LHCN-M2 (cell line): ENCODE measurements at places on chromosomes 1 and 21. TPM values are rescaled to one million over a fixed set of nuclear protein-coding genes. Genes with fewer than 3 reads are reported as not detected.
A peak's percentile ranks its signal among the peaks of the same experiment; 100 is the strongest.

DNA sequence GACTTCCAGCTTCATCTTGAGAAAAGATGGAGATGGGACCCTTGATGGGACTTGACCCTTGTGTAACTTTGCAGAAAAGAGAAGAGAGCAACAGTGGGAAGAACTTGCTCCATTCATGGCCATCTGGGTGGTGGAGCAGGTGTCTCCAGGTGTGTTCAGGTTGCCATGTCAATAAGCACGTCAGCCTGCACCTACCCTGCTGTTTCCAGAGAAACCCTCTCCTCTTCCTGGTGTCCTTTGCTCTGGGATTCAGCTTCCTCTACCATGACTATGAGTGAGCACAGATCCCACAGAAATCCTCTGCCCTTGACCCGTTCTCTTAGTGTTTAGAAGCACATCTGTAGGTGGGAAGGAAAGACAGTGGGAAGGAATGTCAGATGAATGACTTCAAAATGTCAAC lies 21.8 kb upstream of the OTUD3 start:
- DNase-seq: no peak

GRCh38 chr1:200962631-200963030 lies 60.9 kb downstream of the KIF21B start:
- DNase-seq: no peak

DNA sequence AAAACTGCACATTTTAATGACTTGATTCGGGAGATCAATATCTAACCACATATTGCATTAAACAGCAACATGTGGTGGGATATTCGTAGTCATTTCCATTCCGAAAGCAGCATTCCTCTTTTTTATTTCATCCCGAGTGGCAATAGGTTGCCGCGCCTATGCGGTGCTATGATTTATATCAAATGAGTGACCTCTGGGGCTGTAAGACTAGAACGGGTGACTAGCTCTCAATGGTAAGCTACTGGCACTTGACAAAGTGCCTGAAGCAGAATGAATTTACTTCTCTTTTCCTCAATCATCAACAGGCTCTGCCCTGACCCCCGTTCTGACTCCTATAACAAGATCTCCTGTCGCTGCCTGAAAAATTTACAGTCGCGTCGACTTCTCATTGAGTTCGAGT lies 162.3 kb downstream of the ZNF281 start:
- no peak for DNase-seq

DNA sequence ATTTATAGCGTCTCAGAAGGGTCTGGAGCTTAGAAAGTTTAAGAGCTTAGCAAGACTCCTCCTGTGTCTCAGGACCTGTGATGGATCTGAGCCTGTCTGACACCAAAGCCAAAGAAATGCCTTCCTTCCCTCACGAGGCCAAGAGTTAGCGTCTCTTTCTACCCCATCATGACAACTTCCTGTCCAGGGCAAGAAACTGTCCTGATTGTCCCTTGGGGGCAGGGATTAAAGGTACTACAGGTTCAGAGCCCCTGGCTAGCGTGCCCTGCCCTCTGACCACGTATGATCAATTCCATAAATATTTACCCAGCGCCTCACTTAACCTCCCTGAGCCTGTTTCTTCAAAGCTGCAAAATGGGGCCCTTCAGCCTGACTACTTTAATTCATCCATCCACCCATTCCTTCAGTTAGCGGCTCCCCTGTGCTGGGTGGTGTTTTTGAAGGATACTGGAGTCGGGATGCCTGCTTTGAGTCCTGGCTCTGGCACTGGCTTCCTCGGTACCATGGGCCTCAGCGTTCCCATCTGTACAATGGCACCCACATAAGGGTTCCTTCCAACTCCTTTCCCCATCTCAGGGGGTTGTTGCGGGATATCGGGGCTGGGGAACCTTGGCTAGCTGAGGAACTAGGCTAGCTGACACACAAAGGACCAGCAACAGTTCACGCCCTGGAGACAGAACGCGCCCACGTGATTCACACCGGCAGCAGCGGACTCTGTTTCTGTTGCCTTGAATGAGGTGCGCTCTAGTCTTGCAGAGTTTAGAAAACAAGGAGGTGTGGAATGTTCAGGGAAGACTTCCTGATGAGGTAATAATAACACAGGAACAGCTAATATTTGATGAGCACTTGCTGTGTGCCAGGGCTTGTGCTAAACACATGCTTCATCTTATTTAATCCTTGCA lies 23.0 kb upstream of the EPHA2 start:
- DNase-seq: no peak

DNA sequence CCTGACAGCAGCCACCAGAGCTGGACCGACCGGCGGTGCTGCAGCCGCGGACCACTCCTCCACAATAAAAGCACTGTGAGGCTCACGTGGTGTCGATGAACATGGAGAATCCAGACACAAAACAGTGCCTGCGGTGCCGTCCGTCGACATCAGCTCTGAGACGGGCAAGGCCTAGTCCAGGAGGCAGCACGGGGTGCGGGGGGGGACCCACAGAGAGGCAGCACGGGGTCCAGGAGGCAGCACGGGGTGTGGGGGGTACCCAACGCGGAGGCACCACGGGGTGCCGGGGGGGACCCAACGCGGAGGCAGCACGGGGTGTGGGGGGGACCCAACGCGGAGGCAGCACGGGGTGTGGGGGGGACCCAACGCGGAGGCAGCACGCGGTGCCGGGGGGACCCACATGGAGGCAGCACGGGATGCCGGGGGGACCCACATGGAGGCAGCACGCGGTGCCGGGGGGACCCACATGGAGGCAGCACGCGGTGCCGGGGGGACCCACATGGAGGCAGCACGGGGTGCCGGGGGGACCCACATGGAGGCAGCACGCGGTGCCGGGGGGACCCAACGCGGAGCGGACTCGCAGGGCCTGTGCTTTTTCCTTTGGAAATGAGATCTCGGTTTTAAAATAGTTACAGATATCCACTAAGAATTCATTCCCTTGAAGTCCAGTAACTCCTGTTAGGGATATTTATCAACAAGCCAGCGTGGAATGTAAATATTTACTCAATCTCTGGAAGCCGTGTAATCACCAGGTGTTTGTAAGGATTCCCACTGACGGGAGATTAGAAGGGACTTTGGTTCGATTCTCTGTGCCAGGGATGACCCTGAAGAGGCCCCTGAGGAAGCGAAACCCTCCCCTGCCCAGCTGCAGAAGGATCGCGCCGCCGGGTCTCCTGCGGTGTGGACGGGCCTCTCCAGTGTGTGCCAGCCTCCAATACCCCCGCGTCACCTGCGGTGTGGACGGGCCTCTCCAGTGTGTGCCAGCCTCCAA lies 52.1 kb downstream of the COL6A1 start:
- no peak for DNase-seq

DNA sequence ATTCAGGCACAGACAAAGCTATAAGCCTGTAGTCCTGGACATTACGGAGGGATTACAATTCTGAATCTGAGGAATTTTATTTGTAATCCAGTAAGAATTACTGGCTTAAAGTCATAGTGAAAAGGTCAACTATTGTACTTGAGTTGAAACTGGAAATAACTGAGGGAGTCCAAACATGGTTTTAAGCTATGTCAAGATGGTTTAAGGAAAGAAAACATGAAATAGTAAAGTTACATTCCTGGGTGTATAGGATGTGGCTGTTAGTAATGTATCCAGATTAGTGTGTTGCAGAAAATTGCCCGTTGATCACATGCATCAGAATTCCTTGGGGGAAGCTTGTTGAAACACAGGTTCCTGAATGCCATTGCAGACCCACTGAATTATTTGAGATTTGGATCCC lies 124.8 kb upstream of the GORAB start:
- no peak for DNase-seq

GRCh38 chr1:6212193-6212959 lies 6.5 kb downstream of the RNF207 start:
- no peak for DNase-seq

- no peak for DNase-seq
Measured at GRCh38 chr1:24567792-24568388, 12.0 kb downstream of the NCMAP start.

DNA sequence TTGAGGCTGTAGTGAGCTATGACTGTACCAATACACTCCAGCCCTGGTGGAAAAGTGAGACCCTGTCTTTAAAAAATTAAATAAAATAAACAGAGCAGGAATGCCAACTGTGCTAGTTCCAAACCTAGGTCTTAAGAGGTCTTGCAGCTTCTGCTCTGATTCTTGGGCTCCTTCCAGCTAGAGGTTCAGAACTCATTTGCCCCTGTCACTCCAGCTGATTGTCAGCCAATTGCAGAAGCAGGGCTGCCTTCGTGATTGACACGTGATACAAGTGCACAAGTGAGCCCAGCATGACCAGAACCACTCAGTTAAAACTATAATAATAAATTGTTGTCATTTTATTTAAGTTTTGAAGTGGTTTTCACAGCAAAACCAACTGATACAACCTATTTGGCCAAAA lies 298.4 kb downstream of the USP25 start:
- DNase-seq: peak; percentile 2

DNASE2B gene
- not detected in 2 replicates for total RNA-seq

DNA sequence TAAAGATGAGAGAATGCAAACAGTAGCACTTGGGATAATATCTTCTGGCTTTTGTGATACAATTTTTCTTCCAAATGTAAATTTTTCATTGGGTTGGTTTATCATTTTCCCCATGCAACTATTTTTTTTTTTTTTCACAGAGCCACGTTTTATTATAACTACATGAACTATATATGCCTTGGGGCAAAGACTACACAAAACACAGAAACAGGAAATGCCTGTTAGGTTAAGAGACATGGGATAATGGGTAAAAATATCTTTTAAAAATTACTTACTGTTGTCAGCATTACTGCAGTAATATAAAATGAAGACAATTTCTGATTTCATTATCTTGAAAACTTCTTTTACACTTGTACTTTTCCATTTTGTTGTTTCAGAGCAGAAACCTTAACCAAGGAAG lies 74.6 kb downstream of the DISP1 start:
- no peak for DNase-seq

DNA sequence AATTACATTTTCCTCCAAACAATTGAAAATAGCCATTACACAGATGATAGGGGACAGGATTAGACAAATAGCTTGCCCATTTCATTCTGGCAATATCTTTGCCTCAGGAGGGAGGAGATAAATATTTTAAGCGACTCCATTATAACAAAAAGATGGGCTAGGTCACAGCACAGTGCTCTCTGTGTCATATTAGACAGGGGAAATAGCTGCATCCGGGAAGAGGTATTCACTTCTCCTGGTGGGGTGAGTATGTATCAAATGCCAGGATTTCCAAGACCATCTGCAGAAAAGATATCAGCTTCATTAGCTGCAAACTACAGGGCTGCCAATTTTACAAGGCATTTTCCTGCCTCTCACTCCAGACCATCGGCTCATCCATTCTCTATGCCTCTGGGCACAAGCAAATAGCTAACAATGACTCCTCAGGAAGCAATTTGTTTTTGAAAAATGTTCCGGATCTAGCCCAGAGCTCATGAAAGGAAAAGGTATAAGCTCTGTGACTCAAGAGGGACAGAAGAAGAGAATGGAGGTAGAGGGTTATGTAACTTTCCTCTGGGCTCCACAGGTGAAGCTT lies 41.9 kb upstream of the ANGPTL7 start:
- no peak for DNase-seq

DNA sequence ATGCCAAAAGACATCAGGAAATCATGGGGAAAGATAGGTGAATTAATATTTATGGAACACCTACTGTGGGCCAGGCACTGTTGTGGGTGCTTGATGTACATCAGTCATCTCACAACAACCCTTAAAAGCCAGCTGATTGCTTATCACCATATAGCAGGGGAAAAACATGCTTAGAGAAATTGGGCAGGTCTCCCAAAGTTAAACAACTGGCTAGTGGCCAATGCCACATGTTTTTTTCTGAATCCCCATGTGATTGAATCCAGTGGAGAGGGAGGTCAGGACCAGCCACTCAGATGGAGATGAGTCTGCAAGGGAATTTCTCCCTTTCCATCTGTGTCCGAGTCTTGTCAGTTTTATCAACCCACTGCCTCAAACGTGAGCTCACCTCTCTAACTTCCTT lies 33.5 kb downstream of the UTP25 start:
- peak; percentile 13 for DNase-seq

CFAP126 gene
- not detected in 2 replicates for total RNA-seq

GRCh38 chr1:180221462-180221861 lies 8.6 kb upstream of the LHX4 start:
- peak; percentile 61 for DNase-seq

DNA sequence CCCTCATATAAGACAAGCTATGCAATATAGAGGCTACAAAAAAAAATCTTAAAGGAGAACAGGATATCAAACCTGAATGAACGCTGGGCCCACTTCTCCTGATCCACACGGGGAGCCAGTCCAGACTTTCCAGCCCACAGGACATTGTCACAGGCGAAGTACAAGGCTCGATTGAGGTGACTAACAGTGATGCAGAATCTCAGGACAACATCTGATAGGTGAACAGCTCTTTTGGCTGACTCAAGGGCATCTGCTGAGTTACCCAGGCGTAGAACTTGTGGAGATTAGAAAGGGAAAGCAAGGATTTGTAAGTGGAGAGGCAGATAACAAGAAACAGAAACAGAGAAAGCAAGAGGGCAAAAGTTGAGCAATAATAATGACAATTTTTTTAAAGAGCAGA lies 1.8 kb downstream of the PEX11B start:
- DNase-seq: peak; percentile 28

CFAP45 gene
- 0.34 and 1.2 TPM in 2 replicates for total RNA-seq

GRCh38 chr1:236394879-236395229 lies 768 bp downstream of the EDARADD start:
- peak; percentile 4 for DNase-seq

DNA sequence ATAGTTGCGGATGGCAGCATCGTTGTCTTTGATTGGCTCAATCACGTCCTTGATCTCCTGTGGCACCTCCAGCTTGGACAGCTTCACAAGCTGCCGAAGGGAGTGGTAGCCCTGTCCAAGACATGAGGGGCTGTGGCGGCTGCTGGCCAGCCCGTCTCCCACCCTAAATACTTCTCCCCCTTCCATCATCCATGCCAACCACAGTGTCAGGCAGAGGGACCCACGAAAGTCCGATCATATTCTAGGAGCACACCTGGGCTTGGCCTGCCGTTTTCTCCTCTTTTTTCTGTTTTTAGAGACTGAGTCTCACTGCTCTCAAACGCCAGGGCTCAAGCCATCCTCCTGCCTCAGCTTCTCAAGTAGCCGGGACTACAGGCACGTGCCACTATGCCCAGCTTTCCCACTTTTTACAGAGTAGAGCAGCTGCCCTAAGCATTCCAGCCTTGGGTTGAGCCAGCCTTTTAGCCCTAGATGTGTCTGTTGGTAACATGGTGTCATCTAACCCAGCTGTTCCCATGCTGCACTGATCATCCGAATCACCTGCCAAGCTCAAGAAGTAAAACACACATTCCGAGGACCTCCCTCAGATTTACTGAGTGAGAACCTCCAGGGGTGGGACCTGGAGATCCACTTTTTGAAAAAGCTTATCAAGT lies 10.4 kb downstream of the MTHFR start:
- no peak for DNase-seq

HSD3B2 gene
- total RNA-seq: not detected in 2 replicates

DNA sequence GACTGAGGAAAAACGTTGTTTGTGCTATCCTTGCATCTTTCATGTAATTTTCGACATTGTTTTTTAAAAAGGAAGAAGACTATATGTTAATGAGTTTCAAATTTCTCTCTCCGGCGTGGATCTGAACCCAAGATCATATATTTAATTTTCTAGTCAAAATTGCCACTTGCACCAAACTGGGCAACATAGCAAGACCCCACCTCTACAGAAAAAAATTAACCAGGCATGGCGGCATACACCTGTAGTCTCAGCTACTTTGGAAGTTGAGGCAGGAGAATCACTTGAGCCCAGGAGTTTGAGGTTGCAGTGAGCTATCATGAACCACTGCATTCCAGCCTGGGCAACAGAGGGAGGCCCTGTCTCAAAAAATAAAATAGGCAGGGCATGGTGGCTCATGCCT lies 16.5 kb upstream of the RABGAP1L start:
- no peak for DNase-seq
